ENCODE measurements at places on chromosomes 6 and 20.

DNA sequence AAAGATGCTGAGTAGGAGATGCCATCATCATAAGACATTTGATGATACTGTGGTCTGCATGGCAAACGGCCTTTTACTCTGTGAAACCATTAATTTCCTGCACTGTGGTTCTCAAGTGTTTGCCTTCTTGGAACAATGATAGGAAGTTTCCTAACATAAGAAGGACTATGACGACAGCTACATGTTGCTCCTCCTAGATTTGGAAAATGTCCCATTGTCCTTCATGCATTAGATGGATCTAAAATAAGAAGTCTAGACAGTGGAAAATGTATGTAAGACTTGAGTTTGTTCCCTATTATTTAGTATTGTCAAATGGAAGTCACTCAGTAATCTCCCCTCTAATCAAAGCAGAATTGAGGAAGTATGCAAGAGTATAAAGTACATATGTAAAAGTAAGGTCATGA is 98.5 kb upstream of the TMEM170B start:
- DNase-seq: no peak

DNA sequence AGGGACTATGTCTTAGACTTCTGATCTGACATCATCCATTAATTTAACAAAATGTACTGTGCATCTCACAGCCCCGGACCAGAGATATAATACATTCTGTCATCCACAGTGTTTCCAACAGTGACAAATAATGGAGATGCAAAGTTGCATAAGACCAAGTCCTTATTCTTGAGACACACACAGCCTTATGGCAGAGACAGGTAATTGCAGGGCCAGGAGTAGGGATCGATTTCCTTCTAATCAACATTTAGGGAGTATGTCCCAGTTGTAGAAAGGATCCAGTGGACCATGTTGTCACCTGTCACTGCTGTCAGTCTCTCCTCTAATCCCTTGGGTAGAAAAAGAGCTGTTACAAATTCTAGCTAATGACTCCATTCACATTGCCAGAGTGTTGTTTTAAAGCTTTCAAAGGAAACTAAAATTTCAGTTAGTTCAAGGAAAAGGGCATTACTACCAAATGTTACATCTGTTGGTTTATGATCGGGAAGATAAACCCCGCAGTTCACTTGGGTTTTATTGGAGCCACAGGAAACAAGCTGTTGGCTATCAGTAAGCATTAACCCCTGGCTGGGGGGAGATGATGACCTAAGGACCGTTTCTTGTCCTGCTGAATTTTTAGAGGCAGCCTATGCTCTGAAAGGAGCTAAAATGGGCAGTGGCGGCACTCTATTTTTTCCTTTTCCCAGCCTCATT is 111.4 kb upstream of the ATXN1 start:
- DNase-seq: no peak

DNA sequence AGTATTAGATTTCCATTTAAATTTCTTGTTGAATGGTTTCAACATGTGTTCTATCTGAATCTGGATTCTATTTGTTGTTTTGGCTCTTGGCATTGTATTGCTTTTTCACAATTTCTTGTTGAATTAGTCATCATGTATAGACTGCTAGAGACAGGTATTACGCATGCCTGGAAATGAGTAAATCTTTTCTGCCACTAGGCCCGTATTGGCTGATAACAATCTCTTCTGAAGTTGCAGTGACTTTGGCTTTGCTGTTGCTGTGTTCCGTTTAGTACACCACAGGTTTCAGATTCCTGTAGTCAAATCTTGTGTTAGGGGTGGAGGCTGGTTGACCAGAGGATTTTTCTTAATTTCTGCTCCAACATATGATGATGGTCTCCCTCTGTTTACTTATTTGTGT is 1339.4 kb downstream of the GRIK2 start:
- no peak for DNase-seq

DNA sequence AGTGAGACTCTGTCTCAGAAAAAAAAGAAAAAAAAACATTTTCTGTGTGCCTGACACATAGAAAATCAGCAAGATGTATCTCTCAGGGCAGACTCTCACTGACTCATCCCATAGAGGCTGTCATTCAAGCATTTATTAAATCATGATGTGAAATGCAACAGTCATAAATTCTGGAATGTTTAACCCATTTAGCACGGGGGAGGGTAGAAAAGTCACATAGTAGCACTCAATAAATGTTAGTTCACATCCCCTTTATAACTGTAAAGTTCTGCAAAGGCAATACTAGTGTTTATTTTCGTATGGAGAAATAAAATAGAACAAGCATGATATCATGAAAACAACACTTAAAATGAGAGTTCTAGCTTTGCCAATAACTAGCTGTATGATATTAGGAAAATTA is 15.5 kb upstream of the CARMIL1 start:
- no peak for DNase-seq

DNA sequence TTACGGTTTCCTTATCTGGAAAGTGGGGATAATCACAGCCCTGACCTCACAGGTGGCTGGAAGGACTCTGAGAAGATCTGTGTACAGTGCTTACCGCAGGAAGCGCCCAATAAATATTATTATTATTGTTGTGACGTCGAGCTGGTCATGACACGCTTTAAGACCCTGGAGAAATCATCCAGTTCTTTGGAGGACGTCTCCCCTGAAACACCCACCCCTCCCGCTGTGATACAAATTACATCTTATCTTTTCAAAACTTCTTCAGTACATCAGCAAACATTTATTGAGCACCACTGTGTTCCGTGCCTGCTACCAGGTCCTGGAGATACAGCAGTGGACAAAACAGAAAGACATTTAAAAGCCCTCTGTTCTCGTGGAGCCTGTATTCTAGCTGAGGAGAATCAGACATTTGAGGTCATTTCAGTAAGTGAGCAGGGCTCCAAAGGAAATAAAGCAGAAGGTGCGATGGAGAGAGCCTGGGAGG is 118.7 kb downstream of the CEBPB start:
- DNase-seq: no peak

GRCh38 chr6:40000964-40001515 is 66.8 kb upstream of the MOCS1 start:
- no peak for DNase-seq

DNA sequence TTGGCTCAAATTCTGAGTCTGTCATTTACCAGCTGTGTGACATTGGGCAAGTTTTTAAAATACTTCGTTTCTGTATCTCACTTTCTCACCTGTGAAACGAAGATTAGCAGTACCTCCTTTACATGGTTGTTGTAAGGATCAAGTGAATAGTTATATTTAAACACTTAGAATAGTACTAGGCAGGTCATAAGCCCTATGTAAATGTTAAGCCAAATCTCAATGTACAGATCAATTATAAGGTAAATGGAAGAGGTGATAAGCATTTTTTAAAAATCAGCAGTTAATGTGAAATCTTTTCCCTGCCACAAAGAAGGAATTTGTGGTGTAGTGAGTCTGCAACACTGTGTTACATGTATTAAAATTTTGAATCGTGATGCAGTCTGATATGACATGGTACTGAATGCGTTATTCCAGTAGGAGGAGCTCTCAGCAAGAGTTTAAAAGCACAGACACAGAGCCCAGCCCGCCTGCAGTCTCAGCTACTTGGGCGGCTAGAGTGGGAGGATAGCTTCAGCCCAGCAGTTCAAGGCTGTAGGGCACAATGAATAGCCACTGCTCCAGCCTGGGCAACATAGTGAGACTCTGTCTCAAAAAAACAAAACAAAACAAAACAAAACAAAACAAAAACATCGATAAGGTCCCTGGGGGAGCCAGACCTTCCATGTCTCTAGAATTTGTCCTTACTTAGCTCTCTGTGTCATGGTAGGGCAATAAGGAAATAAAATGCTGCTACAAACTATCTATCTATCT is 46.0 kb downstream of the GTF2H5 start:
- peak; percentile 74 for DNase-seq

DNA sequence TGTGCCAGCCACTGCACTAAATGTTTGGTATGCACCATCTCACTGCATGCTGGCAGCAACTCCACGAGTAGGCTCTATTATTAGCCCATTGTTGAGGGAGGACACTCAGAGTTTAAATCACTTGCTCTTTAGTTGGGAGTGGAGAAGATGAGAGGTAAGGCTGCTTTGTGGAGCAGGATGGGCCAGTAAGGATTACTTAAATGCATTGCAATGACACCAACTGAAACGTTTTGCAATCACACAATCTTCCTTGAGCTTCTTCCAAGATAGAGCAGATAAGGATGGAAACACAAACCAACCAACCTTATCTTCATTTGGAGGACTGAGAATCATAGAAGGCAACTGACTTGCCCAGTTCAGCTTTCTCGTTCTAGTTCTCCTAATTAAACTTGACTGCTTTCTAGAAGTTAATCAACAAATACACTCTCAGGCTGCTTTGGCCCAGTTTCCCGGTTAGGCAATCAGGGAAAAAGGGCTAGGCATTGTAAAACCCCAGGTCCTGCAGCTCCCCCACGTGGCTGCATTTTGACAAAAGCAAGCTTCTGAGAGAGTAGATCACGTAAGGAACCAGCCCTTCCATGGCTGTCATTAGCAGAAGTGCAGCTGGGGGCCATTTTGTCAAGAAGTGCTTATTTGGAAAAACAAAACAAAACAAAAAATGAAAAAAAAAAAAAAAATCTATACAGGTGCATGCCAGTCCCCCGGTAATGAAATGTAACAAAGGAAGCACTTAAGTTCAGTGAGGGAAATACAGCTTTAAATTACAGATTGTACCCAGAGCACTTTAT is 130.6 kb downstream of the BCAS1 start:
- DNase-seq: peak; percentile 93

DNA sequence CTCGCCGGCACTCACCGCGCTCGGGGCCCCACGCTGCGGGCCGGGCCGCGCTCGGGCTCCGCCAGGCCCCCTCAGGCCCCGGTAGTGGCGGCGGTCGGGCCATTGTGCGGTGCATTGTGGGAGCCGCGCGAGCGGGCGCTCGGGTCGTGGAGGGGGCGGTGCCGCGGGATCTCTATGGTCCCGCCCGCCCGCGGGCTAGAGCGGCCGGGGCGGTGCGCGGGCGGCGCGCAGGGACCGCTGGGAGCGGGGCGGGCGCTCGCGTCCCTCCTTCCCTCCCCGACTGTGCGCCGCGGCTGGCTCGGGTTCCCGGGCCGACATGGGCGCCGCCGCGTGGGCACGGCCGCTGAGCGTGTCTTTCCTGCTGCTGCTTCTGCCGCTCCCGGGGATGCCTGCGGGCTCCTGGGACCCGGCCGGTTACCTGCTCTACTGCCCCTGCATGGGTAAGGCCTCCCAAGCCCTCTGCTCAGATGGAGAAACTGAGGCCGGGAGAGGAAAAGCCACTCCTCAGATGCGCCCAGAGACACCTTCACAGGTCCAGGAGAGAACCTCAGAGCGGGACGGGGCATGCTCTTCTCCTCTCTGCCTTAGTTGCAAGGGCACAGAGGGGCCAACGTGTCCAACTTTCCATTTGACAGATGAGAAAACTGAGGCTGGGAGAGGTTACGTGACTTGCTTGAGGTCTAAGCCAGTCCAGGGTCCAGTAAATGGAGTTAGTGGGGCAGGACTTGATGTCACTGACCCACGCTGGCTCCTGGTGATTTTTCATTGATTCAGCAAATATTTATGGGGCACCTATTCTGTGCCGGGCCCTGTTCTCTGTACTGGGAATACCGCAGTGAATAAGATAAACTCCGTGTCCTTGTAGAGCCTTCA is at the start of the genes PLAGL2 and POFUT1:
Gene PLAGL2, minus strand, starts transcription at position 118 of the 873 bp plus-strand sequence. CDS start 5,565 bp downstream, outside the sequence.
Gene POFUT1, plus strand, starts transcription at position 255 of the 873 bp plus-strand sequence. Its CDS starts 62 bp downstream, at position 317.
- peak; percentile 89 for DNase-seq

GRCh38 chr20:32678948-32679347 is 5.2 kb upstream of the C20orf203 start:
- DNase-seq: no peak

DNA sequence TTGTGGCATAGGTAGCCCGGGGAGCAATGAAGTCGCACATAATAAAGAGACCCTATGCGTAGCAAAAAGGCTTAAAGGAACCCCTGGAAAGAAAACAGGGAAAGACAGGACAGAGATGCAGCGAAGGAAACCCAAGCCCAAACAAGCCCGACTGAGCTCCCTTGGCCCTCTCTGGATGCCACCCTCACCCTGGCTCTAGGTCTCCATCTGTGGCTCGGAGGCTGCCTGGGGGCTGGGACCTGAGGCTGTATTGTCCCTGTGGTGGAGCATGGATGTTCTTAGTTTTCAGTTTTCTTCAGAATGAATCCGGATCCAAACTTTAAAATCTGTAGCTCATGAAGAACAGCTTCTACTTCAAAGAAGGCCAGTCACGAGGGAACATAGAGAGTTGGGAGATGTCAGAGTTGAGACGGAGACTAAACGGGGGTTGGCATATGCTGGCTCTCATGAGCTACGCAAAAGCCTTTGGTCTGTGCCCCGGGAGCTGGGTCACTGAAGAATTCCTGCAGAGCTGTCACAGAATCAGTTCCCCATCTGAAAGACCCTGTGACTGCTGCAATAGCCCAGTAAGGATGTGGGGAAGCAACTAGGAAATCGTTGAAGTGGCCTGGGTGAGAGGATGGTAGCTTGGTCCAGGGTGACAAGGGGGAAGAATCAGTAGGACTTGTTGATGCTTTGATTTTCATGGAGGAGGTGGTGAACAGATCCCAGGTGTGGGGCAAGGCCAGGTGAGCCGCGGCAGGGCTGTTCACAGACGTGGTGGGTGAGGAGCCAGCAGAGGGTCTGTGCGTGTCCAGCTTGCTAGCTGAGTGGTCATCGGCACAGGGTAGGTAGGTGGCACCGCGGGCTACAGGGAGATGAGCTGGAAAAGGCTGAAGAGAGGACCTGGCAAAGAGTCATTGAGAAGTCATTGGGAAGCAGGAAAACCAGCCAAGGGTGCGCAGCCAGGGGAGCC is 35.2 kb downstream of the SYNDIG1 start:
- no peak for DNase-seq

- DNase-seq: no peak
These were observed 6.1 kb upstream of the TMEM200A start for GRCh38 chr6:130359736-130360135.

GRCh38 chr20:30949761-30950160 is 307.7 kb upstream of the DEFB115 start:
- no peak for DNase-seq

GRCh38 chr20:25320035-25320800 is 70.4 kb downstream of the ABHD12 start:
- DNase-seq: no peak

DNA sequence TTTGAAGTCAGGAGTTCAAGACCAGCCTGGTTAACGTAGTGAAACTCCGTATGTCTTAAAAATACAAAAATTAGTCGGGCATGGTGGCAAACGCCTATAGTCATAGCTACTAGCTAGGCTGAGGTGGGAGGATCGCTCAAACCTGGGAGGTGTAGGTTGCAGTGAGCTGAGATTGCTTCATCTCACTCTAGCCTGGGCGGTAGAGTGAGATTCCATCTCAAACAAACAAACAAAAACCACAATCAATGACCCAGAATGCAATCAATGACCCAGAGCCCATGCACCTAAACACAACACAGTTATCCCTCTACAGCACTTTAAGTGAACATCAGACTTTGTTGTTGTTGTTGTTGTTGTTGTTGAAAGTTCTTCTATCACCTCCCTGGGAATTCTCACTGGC is 77.9 kb downstream of the MYB start:
- DNase-seq: no peak

GRCh38 chr20:31547017-31547675 is 32.9 kb downstream of the HM13 start:
- DNase-seq: peak; percentile 88

DNA sequence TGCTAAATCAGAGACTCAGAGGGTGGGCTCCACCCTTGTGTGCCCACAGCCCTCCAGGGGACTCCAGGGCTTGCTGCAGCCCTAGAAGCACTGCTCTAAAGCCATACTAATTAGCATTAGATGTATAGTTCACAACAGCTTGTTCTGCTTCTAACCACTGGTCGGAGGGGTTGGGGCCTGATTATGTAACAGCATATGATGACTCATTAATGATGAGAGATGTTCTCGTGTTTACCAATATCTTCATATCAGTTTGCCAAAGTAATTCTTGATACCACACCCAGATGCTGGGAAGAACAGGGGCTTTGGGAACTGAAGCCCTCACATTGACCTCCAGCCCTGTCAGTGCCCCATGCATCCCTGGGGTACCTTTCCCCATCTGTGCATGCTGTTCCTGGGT is 104.1 kb upstream of the FOXA2 start:
- no peak for DNase-seq

- no peak for DNase-seq
These were observed 26.5 kb downstream of the BCAS4 start for GRCh38 chr20:50821257-50821921.
